Common myeloid progenitor, CD34-positive (primary cell): ENCODE measurements at places on chromosomes 5 and 9.

GRCh38 chr5:159972538-159973362 is 36.2 kb upstream of the TTC1 start:
- DNase-seq: peak; percentile 71

DNA sequence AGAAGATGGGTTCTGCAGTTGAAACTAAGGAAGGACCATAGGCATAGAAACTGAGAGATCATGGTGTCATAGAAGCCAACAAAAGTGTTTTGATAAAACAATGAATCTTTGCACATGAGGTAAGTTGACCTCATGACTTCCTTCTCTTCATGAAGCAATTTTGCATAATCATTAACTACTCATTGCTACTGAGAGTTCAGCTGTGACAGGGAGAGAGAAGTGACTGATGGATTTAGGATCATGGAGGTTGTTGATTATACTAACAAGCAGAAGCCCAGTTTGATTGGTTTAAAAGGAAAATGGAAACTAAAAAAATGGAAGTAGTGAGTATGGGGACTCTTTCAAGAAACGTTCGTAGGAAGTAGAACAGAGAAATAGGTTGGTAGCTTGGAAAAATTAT is 51.2 kb downstream of the PARP8 start:
- DNase-seq: no peak

DNA sequence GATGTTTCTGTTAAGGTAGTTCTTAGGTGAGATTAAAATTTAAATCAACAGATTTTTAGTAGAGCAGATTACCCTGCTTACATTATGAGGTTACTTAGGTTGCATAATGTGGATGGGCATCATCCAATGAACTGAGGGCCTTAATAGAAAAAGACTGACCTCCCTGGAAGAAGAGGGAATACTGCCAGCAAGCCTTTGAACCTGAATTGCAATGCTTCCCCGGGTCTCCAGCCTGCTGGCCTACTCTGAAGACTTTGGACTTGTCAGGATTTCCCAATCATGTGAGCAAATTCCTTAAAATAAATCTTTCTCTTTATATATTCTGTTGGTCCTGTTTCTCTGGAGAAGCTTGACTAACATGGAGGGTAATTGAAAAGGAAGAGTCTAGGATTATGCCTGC is 542.1 kb upstream of the ARRDC3 start:
- DNase-seq: no peak

DNA sequence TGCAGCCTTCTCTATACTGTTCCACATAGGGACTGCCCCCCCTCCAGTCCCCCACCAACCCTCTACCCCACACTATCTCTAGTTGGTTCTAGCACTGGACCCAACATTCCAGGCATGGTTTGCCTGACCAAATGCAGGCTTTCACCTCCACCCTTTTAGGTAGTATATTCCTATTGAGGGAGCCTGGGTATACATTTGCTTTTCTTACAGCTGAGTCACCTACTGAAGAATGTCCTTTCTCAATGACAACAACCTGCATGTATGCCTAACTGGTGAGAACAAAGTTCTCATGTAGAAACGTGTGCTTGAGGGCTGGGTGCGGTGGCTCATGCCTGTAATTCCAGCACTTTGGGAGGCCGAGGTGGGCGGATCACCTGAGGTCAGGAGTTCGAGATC is 8.2 kb downstream of the TNIP1 start:
- DNase-seq: no peak

DNA sequence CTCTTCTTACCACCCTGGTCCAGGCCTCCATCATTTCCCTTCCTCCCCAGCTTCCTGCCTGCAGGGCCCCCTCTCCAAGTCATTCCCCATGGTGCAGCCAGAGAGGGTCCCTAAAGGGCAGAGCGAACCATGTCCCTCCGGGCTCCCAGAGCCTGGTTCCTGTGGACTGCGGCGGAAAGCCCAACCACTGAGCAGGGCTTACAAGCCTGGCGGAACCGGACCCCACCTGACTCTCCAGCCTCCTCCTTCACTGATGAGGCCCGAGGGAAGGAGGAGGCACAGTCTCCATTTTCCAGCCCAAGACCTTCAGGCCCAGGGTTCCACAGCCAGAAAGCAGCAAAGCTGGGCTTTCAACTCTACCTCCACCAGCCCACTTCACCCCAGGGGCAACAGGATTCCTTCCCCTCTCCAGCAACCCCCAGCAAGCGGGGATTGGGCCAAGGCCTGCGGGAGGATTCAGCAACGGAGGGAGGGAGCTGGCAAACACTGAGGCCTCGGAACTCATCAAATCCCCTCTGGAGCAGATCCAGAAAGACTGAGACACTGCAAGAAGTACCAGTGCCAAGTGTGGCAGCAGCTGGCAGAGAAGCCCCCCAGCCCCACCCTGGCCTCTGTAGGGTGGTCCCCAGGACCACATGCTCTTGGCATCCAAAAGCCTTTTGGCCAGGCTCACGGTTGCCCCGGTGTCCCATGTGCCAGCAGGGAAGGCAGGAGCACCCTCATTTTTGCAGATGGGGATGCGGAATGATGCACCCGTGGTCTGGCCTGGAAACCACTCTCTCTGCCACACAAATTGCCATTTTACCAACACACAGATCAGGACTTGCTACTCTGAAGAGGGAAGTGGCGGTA is 3.1 kb downstream of the FAM163B start:
- DNase-seq: no peak

- DNase-seq: no peak
Observed at GRCh38 chr9:114883709-114884108, 46.7 kb downstream of the TNFSF8 start.

- peak; percentile 95 for DNase-seq
Observed at GRCh38 chr9:37119907-37120842, at the start of gene ZCCHC7. ZCCHC7 (plus strand) TSS chr9:37120574.

DNA sequence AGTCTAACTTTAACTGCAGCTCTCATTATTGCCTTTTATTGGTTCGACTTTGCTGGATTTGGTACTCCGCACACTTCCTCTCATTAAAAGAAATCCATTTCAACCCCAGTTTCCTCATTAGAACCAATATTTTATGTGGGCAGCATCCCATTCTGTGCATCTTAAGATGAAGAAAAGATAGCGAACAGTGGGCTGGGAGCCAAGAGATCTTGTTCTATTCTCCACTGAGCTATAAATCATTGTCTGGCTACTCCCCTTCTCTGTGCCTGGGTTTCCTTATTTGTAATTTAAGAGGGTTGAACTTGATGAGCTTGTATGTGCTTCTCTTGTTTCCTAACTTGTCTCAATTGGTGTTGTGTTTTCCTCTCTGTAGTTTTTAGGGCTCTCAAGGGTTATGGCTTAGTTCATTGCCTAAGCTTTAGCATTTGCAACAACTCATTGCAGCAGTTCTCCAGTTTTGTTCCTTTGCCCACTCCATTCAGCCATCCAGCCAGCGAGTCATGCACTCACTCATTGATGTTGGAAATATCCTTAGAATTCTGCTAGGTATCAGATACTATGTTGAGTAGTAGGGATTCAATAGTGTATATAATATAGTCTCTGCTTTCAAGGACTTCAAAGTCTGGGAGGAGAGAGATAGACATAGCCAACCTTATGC is 273.3 kb upstream of the TNC start:
- DNase-seq: no peak

DNA sequence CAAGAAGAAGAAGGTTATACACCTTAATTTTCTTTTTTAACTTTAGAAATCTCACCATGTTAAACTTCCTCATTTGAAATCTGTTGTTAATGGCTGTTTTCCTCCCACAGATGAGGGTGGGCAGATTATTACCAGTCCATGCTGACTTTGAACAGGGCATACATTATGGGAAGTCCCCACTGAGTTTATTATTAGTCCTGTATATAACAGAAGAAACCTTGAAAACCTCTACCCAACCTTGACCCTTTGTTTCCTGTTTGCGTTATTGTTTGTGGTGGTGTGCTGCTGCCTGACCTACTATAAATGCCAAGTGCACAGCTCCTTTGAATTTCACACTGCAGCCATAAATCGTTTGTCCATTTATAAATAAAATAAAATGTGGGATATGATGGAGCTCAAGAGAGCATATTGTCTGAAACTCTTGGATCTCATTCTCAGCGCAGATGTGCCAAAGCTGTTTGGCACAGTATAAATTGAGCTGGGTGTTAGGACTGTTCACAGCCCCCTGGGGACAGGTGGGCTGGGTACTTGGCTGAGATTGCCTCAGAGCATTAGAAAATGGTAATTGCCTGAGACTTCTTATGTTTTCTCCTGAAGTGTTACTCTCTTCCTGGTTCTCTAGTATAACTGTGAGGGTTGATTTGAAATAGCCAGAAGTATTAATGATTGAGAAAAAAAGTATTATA is 139.6 kb downstream of the SPATA31D1 start:
- peak; percentile 35 for DNase-seq

GRCh38 chr5:167754501-167755021 is 536.9 kb upstream of the WWC1 start:
- no peak for DNase-seq

GRCh38 chr5:57895766-57896165 is 413.2 kb upstream of the ACTBL2 start:
- DNase-seq: no peak

- no peak for DNase-seq
Observed at GRCh38 chr5:80055491-80056170, 20.5 kb downstream of the THBS4 start.

DNA sequence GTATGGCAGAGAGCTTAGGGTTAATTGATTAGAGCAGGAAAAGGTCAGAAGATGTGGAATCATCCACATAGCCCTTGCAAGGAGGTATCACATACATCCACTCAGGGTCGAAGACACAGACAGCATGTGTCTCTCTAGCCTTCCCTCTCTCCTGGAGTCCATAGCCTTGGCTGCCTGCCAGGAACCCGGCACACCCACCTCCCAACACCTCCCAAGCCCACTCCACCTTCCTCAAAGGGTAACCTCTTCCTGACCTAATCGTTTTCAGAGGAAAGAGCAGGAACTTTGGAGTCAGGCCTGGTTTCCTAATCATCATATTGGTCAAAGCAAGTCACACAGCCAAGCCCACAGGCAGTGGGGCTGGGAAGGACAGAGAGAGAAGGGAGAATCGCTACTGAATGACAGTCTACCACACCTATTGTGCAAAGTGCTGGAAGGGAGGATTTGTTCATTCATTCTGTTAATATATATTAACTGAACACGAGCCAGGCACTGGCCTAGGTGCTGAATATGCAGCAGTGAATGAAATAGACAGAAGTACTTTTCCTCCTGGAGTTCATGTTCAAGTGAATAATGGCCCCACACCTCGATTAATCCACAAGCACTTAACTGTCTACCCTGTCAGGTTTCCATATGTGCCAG is 107.8 kb downstream of the KCNIP1 start:
- no peak for DNase-seq

DNA sequence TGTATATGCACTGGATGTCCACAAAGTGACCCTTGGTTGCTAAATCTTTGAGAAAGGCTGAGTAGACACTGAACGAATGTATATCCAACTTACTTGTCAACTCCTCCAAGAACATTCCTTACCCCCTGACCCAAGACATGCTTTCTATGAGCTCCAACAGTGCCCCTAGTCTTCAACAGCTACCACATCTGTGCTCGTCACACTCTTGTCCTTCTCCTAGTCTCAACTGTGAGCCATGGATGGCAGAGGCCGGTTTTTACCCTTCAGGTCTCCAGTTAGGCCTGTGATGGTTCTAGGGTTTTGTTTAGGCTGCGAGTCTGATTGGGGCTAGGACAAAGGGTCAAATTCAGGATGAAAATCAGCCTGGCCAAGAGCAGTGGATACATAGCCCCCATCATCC is 19.0 kb upstream of the GPX3 start:
- DNase-seq: no peak

- no peak for DNase-seq
Observed at GRCh38 chr5:439636-440035, 3.3 kb upstream of the EXOC3 start.

DNA sequence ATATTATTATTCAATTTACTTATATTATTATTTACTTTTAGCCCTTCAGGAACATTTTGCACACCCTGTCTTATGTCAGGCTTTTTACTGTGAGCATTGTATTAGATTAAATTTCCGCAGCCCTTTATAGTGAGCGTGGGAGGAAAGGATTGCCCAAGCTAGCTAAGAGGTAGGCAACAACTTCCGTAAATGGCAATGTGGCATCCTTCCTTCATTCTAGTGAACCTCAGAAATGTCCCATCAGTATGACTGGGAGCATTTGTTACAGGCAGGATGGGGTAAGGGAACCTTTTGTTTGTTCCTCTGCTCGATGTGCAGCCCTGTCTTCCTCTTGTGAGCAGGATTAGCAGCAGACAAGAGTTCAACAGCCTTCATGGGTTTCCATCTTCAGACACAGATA is 6.2 kb upstream of the CD180 start:
- peak; percentile 82 for DNase-seq

GRCh38 chr9:82539856-82540579 is 522.9 kb downstream of the RASEF start:
- no peak for DNase-seq

GRCh38 chr9:16230731-16231130 is 639.7 kb downstream of the BNC2 start:
- DNase-seq: no peak

GRCh38 chr5:150117945-150118560 is 31.7 kb upstream of the CSF1R start:
- no peak for DNase-seq

DNA sequence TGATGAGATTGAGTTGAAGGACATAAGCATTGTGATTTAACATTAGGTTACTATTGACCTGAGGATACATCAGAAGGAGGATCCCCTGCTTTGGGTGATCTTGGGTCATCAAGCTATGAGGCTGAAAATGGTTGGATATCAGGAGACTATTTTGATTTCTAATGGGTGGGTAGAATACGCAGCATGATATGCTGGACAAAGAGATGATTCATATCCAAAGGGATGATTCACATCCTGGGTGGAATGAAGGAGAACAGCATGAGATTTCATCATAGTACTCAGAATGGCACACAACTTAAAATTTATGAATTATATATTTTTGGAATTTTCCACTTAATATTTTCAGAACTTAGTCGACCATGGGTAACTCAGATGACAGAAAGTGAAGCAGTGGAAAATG is 1759.5 kb upstream of the C9orf72 start:
- no peak for DNase-seq

- no peak for DNase-seq
Observed at GRCh38 chr5:5800801-5801761, 378.6 kb downstream of the ICE1 start.

- no peak for DNase-seq
Observed at GRCh38 chr9:74697535-74697934, 190.2 kb downstream of the TRPM6 start.
